ENCODE measurements at places on chromosomes 2 and 18.

GRCh38 chr2:1234731-1235308, 178.4 kb upstream of the TPO start:
- DNase-seq: no peak

DNA sequence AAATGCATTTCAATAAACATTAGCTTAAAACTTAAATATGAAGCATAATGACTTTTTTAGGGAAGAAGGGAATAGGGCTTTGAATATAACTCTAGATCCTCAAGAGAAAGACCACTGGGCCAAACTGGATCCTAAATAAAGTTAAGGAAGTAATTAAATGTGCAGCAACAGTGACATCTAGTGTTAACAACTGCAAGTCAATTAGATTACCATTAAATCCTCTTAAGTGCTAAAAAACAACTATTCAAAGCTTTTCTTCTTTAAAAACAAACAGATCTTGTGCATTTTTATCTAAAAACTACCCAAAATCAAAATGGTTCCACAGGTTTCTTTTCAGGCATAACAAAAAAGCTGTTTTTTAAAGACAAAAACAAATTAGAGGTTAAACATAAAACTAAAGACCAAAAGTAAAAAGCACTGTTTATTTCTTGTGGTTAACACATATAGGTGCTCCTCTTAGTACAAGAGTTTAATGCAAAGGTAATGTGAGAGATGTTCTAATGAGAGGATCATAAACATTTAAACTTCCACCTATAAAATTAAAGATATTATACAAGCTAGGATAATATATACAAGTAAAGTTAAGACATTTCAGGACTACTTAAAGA, 111.4 kb downstream of the THADA start:
- peak; percentile 65 for DNase-seq

- no peak for DNase-seq
Observed at GRCh38 chr2:24577481-24577880, 86.4 kb downstream of the NCOA1 start.

DNA sequence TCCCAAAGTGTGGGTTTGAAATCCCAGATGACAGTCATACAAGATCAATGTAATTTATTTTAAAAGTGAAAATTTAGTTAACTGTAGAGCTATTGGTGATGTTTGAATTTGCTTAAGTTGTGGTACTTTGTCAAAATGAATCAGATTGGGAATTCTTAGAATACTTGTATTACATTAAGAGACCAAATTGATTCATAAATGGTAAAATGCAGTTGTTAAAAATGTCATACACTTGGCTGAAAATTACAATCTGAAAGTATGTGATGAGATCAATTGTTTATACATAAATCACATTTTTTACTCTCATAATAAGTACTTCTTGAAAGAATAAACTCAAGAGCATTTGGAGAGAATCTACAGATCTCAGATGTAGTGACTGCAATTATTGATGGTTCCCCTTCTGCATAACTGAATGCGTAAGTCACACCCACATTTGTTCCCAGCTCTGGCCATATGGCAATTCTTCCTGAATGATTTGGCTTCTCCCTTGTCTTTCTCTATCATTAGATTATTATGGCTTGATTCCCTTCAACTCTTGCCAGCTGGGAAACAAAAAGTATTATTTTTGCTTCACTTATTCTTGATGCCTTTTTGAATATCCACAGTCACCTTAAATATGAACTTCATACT, 558.5 kb downstream of the CPS1 start:
- no peak for DNase-seq

GRCh38 chr2:197293252-197294007, 17.1 kb downstream of the ANKRD44 start:
- DNase-seq: peak; percentile 62

GRCh38 chr2:50584185-50584584, 447.7 kb downstream of the NRXN1 start:
- no peak for DNase-seq

DNA sequence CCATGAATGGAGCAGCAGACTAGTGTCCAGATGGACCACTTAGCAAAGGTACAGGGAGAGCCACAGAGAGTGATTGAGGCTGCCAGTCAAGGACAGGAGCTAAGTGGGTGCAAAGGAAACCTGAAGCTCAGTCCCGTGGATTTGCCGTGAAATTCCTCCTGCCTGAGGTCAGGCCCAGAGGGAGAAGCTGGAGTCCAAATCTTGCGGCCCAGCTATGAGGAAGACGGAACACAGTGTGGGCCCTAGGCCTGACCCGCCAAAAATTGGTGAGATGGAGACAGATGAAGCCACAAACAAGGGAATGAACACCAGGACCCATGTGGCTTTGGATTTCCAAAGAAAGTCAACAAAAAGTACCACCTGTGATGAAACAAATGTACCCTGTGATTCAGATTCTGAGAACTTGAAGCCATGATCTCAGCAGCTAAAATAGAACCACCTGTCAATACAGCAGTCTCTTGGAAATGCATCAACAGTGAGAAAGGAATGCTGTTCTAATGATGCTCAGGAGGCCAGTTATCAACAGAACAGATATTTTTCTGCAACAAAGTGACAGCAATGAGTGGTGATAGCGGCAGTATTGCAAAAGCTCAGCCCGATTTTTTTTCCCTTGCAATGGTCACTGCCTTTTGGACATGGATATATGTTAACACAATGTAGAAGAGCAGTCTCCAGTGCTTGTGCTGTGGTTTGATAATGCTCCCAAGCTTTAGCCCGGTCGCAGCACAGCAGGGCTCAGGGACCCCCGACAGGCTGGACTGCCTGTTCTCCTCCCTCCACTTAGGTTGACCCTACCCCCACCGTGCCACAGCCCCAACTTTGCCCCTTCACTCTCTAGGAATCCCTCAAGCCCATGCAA, 10.7 kb downstream of the COL6A3 start:
- no peak for DNase-seq

DNA sequence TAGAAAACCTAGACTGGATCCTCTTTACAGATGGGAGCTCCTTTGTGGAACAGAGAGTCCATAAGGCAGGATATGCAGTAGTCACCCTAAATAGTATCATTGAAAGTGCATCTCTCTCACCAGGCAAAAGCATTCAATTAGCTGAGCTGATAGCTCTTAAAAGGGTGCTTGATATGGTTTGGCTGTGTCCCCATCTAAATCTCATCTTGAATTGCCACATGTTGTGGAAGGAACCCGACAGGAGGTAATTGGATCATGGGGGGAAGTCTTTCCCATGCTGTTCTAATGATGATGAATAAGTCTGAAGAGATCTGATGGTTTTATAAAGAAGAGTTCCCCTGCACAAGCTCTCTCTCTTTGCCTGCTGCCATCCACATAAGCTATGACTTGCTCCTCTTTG, 96.2 kb upstream of the RMP24 start:
- no peak for DNase-seq

- no peak for DNase-seq
Observed at GRCh38 chr2:26224095-26224494, 20.3 kb downstream of the HADHA start.

DNA sequence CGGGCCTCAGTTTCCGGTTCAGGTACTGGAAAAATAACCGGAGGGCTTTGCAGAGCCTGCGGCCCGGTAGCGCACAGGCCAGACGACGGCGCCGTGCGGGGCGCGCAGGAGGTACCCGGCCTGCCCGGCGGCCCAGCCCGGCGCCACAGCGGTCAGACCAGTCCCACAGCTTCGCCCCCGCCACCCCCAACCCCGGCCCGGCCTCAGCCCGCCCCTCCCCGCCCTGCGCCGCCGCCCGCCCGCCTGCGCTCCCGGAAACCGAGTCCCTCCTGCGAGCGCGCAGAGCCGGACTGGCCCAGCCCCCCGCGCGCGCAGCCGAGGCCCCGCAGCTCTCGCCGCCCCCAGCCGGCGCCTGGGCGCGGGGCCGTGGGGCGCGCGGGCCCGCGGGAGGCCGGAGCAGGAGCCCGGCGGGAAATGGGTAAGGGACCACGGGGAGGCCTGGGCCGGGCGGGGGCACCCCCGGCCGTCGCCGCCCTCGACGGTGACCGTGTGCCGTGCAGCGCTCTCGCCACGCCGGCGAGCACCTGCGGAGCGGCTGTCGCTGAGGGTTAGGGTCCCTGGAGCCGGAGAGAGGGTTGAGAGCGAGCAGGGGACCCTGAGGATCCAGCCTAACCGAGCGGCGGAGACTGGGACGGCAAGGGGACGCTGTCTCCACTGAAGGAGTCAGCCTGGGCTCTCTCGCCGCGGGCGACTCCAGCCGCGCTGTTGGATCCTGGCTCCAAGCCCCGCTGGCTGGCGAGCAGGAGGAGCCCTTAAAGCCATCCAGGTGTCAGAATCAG, 16.5 kb upstream of the PSD4 start:
- no peak for DNase-seq

- DNase-seq: no peak
Observed at GRCh38 chr18:72555101-72555500, 11.0 kb upstream of the CBLN2 start.

DNA sequence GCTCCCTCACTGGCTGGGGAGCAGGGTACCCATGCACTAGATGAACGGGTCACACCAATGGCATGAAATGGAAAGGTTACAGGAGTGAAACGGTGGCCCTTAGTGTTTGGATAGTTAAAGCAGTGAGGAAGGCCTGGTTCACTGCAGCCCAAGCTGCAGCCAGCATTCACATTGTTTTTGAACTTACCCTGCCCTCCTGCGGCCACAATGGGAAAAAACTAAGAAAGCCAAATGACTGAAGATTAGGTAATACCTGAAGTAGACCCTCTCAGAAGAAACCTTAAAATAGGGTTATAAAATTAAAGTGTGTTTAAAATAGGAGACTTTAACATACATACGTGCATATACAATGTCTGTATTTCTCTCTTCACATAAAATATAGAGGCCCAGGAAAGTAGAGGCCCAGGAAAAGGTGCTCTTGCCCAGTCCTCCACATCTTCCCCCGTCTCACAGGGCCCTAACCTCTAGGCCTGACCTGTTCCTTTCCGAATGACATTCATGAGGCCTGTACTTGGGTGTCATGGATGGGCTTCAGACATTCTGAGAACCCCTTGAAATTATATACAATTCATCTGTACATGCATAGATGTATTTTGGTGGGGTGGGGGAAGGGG, 33.3 kb downstream of the DOK1 start:
- DNase-seq: peak; percentile 79

DNA sequence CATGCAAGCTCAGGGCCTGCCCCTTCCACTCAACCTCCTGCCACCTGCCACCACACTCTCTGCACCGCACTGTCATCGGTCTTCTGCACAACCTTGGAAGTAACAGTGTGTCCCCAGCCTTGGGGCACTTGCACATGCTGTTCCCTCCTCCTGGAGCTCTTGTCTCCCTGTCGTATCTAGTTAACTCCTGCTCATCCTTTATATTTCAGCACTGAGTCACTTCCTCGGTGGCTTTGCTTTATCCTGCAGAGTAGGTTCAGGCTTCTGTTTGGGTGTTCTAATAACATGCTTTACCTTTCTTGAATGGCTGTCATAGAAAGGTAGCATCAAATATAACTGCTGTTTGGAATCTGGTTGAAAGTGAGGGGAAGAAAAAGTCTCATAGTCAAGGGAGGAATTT, 25.3 kb downstream of the PAX8 start:
- DNase-seq: no peak

GRCh38 chr2:113211226-113212105, 37.7 kb downstream of the PSD4 start:
- DNase-seq: no peak

GRCh38 chr2:188196343-188197008, 95.2 kb upstream of the GULP1 start:
- no peak for DNase-seq

GRCh38 chr18:36772241-36772723, 56.5 kb downstream of the TPGS2 start:
- no peak for DNase-seq

- DNase-seq: no peak
Observed at GRCh38 chr2:178142274-178143065, 30.2 kb downstream of the RBM45 start.

DNA sequence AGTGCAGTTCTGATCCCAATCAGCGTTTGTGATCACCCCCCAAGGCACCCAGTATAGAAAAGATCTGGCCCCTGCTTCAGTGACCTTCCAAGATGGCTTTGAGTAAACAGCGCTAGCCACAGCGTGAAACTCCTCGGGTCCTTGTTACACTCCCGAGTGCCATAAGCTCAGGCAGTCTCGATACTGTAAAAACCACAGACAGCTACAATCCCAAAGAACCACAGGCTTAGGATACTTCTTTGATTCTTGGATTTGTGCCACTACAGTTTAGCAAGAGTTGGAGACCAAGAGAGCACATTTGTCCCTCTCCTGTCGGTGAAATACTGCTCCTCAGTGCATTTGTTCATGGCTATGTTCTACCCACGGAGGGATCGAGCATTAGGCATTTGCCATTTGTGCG, 352.5 kb upstream of the ZNF521 start:
- no peak for DNase-seq

DNA sequence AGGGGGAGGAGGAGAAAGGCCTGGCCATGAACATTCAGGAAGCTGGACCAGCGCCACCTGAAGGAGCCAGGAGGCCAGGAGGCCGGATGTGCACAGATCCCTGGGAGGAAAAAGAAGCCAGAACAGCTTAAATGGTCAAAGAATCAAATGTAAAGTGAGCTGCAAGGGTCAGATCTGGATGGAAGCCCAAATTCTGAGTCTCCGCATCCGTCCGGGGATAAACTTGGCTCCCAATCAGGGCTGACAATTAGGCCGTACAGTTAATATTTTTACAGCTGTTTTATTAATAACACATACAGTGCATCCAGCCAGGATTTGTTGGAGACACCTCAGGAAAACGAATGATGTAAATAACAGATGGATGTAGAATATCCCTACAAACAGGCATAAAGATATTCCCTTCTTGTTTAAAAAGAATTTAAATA, 495.1 kb upstream of the TCF4 start:
- DNase-seq: no peak

DNA sequence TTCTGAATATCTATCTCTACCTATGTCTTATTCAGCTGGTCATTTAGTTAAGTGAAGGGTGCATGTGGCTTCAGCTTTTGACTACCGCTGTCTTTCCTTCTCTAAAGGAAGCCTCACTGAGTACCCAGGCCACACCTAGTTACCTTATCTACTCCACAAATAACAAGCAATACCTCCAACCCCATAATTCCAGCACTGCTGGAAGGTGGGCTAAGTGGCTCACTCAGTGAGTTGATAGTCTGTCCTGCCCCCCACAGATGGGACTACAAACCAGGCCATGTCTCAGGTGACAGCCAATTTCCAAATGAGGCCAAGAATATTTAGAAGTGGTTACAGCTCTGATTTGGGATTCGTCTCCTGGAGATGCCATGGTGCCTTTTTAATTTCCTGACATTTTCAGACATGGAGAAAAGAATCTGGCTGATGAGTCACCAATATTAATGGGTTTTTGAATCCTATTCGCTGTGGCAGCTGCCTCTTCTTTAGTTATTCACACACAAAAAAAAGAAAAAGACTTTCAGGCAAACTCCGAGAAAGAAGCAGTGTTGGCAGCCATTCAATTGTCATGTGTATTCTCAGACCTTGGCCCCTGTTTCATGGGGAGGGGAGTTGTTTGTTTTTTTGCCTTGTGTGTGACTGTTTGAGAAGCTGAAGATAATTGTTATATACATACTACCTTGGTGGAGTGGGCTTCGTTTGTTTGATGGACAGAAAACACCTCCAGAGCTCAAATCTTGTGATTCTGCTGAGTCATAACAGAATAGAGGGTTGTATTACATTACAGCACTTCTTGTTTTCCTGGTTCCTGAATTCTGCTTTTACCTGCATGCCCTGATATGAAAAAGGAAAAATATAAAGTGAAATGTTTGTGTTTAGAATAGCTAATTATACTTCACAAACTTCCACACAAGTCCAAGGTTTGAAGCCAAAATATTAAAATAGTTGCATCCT, 64.2 kb downstream of the SCG2 start:
- DNase-seq: no peak

- no peak for DNase-seq
Observed at GRCh38 chr2:4693266-4693665, 989.9 kb downstream of the DCDC2C start.
